A549 treated with DMSO at 1 μM for 4 hours (cell line): ENCODE measurements at places on chromosomes 13 and 19. TPM values are rescaled to one million over a fixed set of nuclear protein-coding genes. Genes with fewer than 3 reads are reported as not detected.

The GJB6 gene
- total RNA-seq, result 0.05 TPM in 1 of 5 replicates, not detected in the others

The ZNF132 gene
- total RNA-seq, result 0.07 to 0.16 TPM (median 0.08 TPM) in 4 of 5 replicates, not detected in the other

The ZNF625 gene
- total RNA-seq, result not detected in 5 replicates

The KLK6 gene
- 0.19 to 0.51 TPM (median 0.29 TPM) in 5 replicates for total RNA-seq

The SPRYD7 gene
- 7.9 to 9.6 TPM (median 9.2 TPM) in 5 replicates for total RNA-seq

The MBD3L2 gene
- not detected in 5 replicates for total RNA-seq

The F2RL3 gene
- not detected in 5 replicates for total RNA-seq

The GPC6 gene
- 3.7 to 6.4 TPM (median 5.9 TPM) in 5 replicates for total RNA-seq

The RPS15 gene
- 1,625 to 1,906 TPM (median 1,687 TPM) in 5 replicates for total RNA-seq

The CALR3 gene
- 0.07 TPM in 1 of 5 replicates, not detected in the others for total RNA-seq

The EPN1 gene
- 135 to 217 TPM (median 182 TPM) in 5 replicates for total RNA-seq

The KIR3DL1 gene
- not detected in 5 replicates for total RNA-seq

The ZSWIM4 gene
- 6.9 to 11.1 TPM (median 10.6 TPM) in 5 replicates for total RNA-seq

The EMC10 gene
- 114 to 158 TPM (median 141 TPM) in 5 replicates for total RNA-seq

The SHISA7 gene
- total RNA-seq, result 0.01 TPM in 1 of 5 replicates, not detected in the others

The KIR2DL3 gene
- total RNA-seq, result not detected in 5 replicates

The CYP4F8 gene
- total RNA-seq, result not detected in 5 replicates

The SYNE4 gene
- 0.17 to 0.63 TPM (median 0.31 TPM) in 5 replicates for total RNA-seq

The PSG5 gene
- 0.53 to 1.3 TPM (median 0.66 TPM) in 5 replicates for total RNA-seq

The FPR3 gene
- total RNA-seq, result not detected in 5 replicates

The CERS1 gene
- total RNA-seq, result 3.9 to 6.3 TPM (median 5.1 TPM) in 5 replicates

The TMC4 gene
- 0.99 to 1.2 TPM (median 1.1 TPM) in 5 replicates for total RNA-seq

The TMEM59L gene
- 3.6 to 6.3 TPM (median 5.4 TPM) in 5 replicates for total RNA-seq

The GSX1 gene
- not detected in 5 replicates for total RNA-seq

The LILRA1 gene
- total RNA-seq, result not detected in 5 replicates

The SKA3 gene
- total RNA-seq, result 12.4 to 16.3 TPM (median 15.6 TPM) in 5 replicates

The SERP2 gene
- not detected in 5 replicates for total RNA-seq

The LYPD5 gene
- 0.17 to 0.31 TPM (median 0.22 TPM) in 5 replicates for total RNA-seq

The C1QTNF9B gene
- not detected in 5 replicates for total RNA-seq

The CYP4F3 gene
- 1.8 to 3.2 TPM (median 2.6 TPM) in 5 replicates for total RNA-seq

The CCDC122 gene
- total RNA-seq, result 1.7 to 3.6 TPM (median 2.4 TPM) in 5 replicates

The CYP4F2 gene
- 0.07 to 0.20 TPM (median 0.11 TPM) in 4 of 5 replicates, not detected in the other for total RNA-seq

The GPX4 gene
- total RNA-seq, result 425 to 478 TPM (median 449 TPM) in 5 replicates

The PTPRS gene
- total RNA-seq, result 21.5 to 37.9 TPM (median 28.5 TPM) in 5 replicates

The ZNF528 gene
- total RNA-seq, result 0.08 to 0.62 TPM (median 0.54 TPM) in 3 of 5 replicates, not detected in the others

The GRK1 gene
- total RNA-seq, result 0.02 TPM in 1 of 5 replicates, not detected in the others

The PODNL1 gene
- total RNA-seq, result 1.0 to 1.5 TPM (median 1.4 TPM) in 5 replicates
